ENCODE measurements at places on chromosomes 5 and 9.

GRCh38 chr5:136985785-136986475 is 513.2 kb downstream of the SPOCK1 start:
- DNase-seq, result no peak

DNA sequence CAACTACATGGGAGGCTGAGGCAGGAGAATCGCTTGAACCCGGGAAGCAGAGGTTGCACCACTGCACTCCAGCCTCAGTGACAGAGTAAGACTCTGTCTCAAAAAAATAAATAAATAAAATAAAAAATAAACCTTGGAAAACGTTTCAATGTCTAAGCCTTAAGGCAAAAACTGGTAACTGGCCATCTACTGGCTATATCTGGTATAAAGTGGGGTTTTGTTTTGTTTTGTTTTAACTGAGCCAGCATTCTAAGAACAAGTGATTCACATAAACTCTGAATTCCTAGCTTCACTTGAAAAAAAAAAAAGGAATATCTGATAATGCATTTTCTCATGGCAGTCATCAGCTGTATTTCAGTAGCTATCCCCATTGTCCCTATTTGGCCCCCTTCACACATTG is 126.1 kb upstream of the EFNA5 start:
- DNase-seq, result no peak

- no peak for DNase-seq
Observed at GRCh38 chr5:162565-163337, 28.5 kb upstream of the LRRC14B start.

- no peak for DNase-seq
Observed at GRCh38 chr9:10921671-10922070, 308.9 kb upstream of the PTPRD start.
